Activated naive CD4-positive, alpha-beta T cell treated with anti-CD3 and anti-CD28 coated beads, Interleukin-2, amount 10 ng/mL, durations not matched to agents 7 days and 5 days (primary cell): ENCODE measurements at places on chromosomes 6 and 20.

DNA sequence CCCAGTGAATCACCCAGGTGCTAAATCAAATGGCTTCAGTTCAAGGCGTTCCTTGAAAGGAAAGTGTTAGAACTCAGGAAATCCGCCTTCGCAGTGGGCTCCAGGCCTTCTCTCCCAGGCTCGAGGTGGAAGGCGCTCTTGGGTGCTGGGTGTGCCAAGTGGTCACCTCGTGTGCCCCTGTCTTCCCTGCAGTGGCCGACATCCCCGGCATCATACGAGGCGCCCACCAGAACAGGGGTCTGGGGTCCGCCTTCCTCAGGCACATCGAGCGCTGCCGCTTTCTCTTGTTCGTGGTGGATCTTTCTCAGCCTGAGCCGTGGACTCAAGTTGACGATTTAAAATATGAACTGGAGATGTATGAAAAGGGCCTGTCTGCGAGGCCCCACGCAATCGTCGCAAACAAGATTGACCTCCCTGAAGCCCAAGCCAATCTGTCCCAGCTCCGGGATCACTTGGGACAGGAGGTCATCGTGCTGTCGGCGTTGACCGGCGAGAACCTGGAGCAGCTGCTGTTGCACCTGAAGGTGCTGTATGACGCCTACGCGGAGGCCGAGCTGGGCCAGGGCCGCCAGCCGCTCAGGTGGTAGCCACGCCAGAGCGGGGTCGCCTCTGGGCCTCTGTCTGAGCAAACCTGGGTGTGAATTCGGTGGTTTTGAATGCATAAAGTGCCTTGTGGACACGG, 17.8 kb downstream of the MTG2 start:
- no peak for DNase-seq

DNA sequence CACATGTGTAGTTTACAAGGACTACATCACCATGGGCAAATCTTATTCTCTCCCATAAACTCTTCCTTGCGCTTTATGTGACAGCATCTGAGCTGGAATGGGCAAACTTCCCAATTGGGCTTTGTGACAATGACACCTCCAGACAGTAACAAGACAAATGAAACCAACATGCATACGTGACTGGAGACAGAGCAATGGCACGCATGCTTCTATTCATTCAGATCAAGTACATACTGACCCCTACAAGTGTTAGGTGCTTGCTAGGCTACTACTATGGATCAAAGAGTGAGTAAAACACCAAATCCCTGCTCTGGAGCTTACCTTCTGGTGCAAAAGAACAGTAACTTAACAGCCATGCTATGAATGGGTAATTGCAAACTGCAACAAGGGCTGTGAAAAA, 394.9 kb downstream of the BTBD9 start:
- no peak for DNase-seq

- no peak for DNase-seq
These were observed 67.7 kb upstream of the ZNFX1 start for GRCh38 chr20:49345524-49345923.

DNA sequence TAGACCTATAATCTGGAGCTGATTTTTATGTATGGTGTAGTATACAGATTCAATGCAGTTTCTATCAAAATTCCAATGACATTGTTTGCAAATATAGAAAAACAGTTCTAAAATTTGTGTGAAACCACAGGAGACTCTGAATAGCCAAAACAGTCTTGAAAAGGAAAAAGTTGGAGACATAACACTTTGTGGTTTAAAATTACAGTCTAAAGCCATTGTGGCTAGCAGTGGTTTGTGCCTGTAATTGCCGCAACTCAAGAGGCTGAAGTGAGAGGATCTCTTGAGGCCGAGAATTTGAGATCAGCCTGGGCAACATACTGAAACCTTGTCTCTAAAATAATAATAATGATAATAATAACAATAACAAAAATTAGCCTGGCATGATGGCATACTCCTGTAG, 213.7 kb downstream of the CDKAL1 start:
- no peak for DNase-seq

DNA sequence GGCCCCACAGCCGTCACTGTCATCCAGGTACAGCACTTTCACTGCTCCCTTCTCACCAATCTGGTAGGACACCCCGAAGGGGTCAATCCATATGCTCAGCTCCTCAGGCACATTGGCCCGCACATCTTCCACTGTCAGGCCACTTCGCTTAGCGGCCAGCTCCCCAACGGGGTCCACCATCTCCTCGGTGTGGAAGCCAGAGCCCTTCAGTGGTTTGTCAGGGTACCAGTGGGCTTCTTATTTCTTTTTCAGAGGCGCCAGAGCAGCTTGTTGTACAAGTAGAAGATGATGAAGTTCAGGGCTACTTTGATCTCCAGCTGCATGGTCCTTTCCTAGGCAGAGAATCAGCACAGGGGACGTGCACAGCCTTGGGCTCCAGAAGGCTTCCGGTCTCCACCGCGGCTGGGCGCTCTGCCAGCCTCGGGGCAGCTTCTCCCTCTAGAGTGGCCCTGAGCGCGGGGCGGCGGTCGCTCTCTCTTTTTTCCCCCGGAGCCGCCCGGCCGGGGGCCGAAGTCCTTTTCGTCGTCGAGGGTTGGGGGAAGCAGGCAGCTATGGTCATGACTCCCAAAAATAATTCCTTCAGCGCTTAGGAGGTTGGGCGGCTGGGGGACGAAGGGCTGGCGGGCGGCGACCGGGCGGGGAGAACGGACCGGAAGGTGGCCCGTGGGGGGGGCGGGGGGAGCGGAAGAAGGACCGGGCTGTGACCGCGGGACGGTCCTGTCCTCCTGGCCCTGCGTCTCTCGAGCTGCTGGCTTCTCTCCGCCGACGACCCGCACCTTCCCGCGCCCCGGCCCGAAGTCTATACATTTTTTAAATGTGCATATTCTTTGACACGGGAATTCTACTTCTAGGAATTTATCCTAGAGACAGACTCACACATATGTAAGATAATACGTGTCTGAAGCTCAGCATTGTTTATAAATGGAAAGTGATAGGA, 6.5 kb upstream of the ZSCAN9 start:
- DNase-seq, result peak; percentile 36

DNA sequence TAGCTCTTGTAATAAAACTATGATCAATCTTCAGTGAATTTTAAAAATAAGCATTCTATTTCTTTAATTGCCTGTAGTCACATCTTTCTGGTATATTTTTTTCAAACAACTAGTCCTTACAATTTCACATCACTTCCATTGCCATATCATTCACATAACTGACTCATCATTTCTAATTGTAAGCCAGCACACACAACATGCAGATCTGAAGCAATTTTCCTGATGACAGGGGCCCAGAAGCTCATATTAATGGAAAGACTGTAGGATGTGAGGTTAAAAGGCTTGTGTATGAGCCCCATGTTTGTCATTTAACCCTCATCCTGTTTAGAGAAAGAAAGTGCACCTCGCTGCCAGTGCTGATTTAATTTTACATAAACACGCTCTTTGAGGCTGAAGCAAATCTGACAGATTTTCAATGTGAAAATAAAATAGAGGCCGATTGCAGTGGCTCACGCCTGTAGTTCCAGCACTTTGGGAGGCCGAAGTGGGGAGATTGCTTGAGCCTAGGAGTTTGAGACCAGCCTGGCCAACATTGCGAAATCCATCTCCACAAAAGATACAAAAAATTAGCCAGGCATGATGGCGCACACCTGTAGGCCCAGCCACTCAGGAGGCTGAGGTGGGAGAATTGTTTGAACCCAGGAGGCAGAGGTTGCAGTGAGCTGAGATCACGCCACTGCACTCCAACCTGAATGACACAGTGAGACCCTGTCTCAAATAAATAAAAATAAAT, 40.1 kb upstream of the LTV1 start:
- no peak for DNase-seq

DNA sequence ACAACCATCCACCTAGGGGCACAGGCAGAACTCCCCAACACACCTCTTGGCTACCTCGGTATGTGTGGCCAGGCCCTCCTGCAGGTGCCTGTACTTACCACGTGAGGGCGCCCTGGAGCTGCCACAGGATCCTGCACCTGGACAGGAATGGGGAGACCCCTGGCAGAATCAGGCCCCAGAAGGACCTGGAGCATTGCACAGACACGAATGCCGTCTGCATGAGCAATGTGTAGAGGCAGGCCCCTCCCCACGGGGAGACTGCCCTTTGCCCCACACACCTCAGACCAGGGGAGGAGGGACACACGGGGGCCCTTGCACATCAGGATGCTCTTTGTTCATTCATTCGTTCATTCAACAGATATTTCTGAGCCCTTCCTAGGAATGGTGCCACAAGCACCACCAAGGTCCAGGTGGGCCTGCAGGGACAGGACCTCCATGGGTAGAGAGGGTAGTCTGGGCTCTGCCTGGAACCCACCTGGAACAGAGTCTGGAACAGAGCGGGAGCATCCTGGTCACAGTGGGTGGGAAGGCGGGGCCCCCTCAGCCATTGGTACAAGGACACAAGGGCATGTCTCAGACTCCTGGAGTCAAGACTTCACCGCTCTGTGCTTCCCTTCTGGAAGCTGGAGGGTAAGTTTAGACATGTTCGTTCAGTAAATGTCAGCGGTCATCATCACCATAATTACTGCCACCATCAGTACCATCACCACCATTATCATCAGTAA, 32.3 kb downstream of the YTHDF1 start:
- peak; percentile 70 for DNase-seq

DNA sequence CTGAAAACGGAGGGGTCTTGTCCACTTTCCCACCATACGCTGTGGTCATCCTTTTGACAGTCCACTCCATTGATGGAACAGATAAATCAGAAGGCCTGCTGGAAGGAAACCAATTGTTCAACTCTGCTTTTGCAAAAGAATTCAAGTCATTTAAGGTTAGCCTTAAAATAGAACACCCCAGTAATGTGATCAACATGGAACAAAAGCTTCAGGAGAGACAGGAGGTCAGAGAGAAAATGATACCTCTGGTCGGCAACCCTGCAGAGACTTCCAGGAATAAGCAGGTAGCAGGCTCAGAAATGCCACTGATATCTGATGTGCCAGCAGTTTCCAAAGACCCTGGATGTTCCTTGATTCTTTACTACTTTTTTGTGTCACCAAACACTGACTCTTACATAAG, 39.6 kb upstream of the SHLD1 start:
- no peak for DNase-seq

GRCh38 chr6:21604081-21604480, 10.5 kb downstream of the SOX4 start:
- no peak for DNase-seq

GRCh38 chr6:96811136-96811535, 26.1 kb downstream of the GPR63 start:
- no peak for DNase-seq
